ENCODE measurements at places on chromosomes 13 and 19.

DNA sequence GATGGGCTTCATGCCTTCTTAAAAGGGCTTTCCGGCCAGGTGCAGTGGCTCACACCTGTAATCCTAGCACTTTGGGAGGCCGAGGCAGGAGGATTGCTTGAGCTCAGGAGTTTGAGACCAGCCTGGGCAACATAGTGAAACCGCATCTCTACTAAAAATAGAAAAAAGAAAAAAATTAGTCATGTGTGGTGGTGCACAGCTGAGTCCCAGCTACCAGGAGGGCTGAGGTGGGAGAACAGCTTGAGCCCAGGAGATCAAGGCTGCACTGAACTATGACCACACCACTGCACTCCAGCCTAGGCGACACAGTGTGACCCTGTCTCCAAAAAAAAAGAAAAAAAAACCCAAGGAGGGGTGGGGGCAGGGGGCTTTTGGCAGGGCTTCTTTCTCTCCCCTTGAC, 7.2 kb downstream of the CARS2 start:
- DNase-seq, result no peak

GRCh38 chr19:3866910-3867638, 1.8 kb downstream of the ZFR2 start:
- no peak for DNase-seq

DNA sequence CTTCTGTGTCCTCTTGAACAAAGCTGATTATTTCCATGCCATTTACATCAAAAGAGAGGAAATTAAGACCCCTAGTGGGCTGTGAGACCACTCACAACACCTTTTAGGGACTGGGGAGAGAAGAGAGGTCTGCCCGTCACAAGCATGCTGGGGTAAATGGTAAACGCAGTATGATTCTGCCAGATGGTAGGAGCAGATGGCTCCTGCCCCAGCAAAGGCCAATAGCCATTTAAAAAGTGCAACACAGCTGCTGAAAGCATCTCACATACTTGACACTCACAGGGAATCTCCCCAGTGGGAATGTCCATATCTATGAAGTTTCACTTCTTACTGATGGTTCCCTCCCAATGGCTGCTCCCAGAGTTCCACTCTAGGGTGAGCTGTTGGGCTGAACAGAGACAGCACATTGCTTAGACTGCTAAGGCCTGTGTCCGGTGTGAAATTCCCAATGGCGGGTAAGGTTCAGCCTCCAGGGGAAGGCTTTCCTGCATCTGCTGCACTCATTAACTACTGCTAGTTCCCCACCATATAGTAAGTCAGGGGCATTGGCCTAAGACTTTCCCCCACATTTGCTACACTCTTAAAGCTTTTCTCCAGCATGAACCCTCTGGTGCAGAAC, 7.4 kb downstream of the ZNF671 start:
- no peak for DNase-seq

DNA sequence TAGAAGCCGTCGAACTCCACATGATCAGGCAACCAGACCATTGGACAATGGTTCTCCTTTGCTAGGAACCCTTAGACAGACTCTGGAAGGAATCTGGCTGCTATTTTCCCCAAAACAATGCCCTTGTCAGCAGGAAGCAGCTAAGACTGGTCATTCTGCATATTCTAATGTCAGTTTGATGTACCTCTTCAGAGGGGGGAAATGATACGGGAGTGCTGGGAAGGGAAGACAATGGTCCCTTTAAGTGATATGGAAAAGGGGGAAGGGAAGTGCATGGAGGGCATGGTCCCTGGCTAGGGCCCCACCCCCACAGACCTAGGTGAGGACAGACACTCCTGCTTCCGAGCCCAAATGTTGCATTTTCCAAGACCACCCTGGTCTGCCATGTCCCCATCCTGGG, 389.0 kb upstream of the SLITRK6 start:
- no peak for DNase-seq

DNA sequence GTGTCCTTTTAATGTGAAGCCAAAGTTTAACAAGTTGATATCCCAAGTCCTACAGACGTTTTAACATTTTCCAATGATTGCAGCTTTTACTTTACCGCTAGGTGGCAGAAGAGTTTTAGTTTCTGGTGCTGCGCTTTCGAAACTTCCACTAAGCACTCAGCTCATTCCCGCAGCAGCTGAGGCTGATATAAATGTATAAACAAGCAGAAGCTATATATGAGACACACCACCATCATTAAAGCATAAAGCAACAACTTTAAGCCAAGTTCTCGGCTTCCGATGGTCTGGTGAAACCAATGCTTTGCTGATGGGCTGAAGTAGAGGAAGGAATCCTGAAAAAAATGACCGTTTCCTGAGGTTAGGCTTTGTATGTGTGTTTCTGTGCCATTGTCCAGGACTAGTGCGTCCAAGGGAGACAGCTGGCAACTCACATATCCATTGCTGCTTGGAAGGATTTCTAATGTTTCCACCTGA, 753.9 kb downstream of the OLFM4 start:
- no peak for DNase-seq
